ENCODE measurements at places on chromosomes 12 and 14. TPM values are rescaled to one million over a fixed set of nuclear protein-coding genes. Genes with fewer than 3 reads are reported as not detected.

The DPPA3 gene
- total RNA-seq = not detected

The SLC35F4 gene
- total RNA-seq = 1.2 TPM

The CFAP73 gene
- total RNA-seq = 0.76 TPM

The CIROP gene
- total RNA-seq = not detected

The RNF212B gene
- 0.18 TPM for total RNA-seq

The MED6 gene
- 44.8 TPM for total RNA-seq

The KRT2 gene
- total RNA-seq = not detected

The CMKLR1 gene
- total RNA-seq = 7.5 TPM

The TC2N gene
- total RNA-seq = 22.1 TPM
